Activated CD4-positive, alpha-beta T cell treated with anti-CD3 and anti-CD28 coated beads, Interleukin-2, amount 10 ng/mL, durations not matched to agents 7 days and 5 days (primary cell): ENCODE measurements at places on chromosomes 6 and 20. TPM values are rescaled to one million over a fixed set of nuclear protein-coding genes. Genes with fewer than 3 reads are reported as not detected.

- no peak overlapping the region for H3K27ac ChIP-seq
- no peaks in the 10 kb centered on the region for H3K4me1 ChIP-seq
- no peak overlapping the region for H3K4me3 ChIP-seq
These were observed 250.9 kb upstream of the POU3F2 start for GRCh38 chr6:98583506-98583905.

DNA sequence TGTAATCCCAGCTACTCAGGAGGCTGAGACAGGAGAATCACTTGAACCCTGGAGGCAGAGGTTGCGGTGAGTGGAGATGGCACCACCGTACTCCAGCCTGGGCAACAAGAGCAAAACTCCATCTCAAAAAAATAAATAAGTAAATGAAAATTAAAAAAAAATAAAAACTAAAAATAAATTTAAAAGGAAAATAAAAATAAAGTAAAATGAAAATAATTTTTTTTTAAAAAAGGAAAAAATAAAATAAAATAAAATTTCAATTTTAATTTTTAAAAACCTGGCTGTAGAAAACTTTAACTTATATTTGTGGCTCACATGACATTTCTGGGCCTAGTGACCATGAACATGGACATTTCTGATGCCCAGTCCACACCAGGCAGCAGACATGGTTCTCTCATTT lies 16.1 kb downstream of the HCK start:
- no peak overlapping the region for H3K27ac ChIP-seq
- peaks cover 5% of the 10 kb centered on the region for H3K4me1 ChIP-seq
- H3K36me3 ChIP-seq: no peaks in the 10 kb centered on the region
- H3K4me3 ChIP-seq: no peak overlapping the region

DNA sequence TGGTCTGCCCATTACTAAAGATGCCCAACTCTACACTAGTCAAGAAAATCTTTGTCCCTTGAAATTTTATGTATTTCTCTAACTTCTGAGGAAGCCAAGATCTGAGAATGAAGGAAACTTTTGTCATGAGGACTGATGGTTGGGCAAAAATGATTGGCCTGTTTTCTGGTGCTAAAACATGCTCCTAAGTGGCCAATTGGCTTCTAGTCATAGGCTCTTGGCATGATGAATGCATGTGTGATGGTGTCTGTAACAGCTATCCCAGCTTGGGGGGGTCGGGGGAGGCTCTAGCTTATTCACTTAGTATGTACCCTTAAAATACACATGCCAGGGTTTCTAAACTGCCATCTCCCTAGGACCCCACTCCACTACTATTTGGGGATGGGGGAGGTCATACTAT lies 228.6 kb downstream of the ZNF217 start:
- H3K27me3 ChIP-seq: no peaks in the 10 kb centered on the region
- H3K4me1 ChIP-seq: peaks cover 3% of the 10 kb centered on the region

The DUSP15 gene
- total RNA-seq: not detected

The DNPH1 gene
- total RNA-seq: 48.6 TPM

The CTSZ gene
- 48.2 TPM for total RNA-seq

The SLC22A7 gene
- not detected for total RNA-seq

The EBF4 gene
- total RNA-seq: 0.64 TPM
